Endodermal cell (in vitro differentiated cells): ENCODE measurements at places on chromosomes 2 and 18.

- peak; percentile 96 for DNase-seq
Observed at GRCh38 chr2:119702918-119703401, 24.0 kb downstream of the TMEM177 start.

GRCh38 chr18:59268721-59269562 is 4.3 kb downstream of the RAX start:
- DNase-seq, result peak; percentile 94

GRCh38 chr18:22346401-22346952 is 71.2 kb downstream of the CTAGE1 start:
- no peak for DNase-seq

GRCh38 chr2:240123821-240124650 is 12.1 kb downstream of the COPS9 start:
- DNase-seq, result peak; percentile 41

- no peak for DNase-seq
Observed at GRCh38 chr2:212328136-212328535, 210.5 kb downstream of the ERBB4 start.

DNA sequence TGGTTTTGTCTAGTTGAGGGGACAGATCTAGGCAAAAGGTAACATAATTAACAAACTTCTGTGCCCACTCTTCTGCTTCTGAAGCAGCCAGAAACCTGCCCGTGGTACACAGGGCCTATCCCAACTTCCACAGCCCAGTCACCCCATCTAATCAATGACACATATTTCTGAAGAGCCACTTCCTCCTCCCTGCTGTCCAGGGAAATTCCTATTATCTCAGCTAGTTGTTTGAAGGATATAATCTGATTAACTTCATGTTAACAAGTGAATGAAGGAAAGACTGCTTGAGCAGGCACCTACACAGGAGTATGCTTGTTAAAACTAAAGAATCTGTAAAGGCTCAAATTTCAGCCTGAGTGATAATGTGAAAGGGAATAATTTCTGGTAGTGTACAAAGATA is 61.4 kb downstream of the CCDC148 start:
- DNase-seq, result no peak

DNA sequence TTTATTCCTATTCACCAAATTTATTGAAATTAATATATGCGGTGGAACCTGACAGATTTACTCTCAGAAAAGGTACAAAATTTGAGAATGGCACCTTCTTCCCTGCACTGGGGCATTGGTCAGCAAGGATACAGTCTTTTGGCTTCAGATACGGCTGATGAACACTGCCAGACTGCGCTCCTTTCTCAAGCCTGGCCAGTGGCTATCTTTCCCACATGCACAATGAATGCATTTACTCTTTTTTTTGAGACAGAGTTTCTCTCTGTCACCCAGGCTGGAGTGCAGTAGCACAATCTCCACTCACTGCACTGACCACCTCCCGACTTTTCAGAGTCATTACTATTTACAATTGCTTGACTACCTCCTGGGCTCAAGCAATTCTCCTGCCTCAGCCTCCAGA is 61.6 kb downstream of the MOB4 start:
- DNase-seq, result no peak

- DNase-seq, result no peak
Observed at GRCh38 chr2:27375513-27376099, 4.9 kb downstream of the ZNF513 start.

- no peak for DNase-seq
Observed at GRCh38 chr2:64593035-64593655, 60.6 kb downstream of the SERTAD2 start.

DNA sequence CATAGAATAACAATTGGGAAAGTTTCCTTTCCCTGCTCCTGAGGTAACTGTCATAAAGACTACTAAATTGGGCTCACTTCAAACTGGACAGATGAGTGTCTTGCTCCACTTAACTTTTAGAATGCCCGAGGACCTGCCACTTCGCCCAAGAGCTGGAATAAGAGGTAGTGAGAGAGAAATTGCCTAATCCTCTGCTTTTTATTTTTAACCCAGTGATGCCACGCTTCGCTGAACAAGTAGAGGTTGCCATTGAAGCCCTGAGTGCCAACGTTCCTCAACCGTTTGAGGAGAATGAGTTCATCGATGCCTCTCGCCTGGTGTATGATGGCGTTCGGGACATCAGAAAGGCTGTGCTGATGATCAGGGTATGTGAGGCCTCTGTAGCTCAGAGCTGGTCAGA is 269.4 kb upstream of the LRRTM1 start:
- no peak for DNase-seq

GRCh38 chr2:197137231-197137630 is 173.3 kb downstream of the ANKRD44 start:
- DNase-seq, result no peak

DNA sequence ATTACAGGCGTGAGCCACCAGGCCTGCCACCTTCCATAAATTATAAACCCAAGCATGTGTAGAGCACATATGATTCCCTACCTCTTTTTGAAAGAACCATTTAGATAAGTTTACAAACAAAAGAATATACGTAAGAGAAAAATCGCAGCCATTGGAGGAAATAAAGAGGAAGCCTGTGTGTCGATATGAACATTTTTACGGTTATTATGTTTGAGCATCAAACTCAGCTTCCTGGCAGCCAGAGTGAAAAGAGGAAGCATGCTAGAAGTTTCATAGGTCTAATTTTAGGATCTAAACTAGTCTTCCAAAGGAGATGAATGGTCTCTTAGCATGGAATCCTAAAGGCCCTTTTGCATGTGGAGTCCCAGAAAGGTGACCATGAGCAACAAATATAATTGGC is 104.3 kb downstream of the PLB1 start:
- DNase-seq, result no peak

GRCh38 chr2:72778410-72778809 is 47.4 kb downstream of the EXOC6B start:
- DNase-seq, result no peak

GRCh38 chr2:70981866-70982810 is 3.7 kb downstream of the ANKRD53 start:
- peak; percentile 35 for DNase-seq

DNA sequence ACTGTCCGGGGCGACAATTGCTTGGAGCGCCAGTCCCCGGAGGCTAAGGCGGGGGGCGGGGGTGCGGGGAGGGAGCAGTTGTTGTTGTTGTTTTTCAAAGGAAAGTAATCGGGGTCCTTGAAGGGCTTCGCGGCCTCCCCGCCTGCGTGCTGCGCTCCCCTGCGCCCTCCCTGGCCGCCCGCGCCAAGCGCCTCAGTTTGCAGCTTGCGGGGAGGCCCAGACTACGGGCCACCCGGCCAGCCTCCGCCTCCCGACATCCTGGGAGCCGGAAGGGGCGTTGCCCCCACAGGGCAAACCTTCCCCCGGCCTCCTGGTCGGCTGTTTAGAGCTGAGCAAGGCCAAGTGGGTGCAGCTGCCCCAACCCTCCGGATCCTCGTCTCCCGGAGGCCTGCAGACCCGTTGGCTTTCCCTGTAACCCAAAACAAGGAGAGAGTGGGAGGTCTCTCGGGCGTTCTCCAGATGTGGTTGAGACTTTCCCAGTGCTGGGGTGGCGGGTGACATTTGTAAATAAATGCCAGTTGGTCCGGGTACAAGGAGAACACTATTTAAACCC is 3.7 kb upstream of the SIX3 start:
- peak; percentile 91 for DNase-seq

- DNase-seq, result no peak
Observed at GRCh38 chr2:66489436-66489835, 54.5 kb downstream of the MEIS1 start.

DNA sequence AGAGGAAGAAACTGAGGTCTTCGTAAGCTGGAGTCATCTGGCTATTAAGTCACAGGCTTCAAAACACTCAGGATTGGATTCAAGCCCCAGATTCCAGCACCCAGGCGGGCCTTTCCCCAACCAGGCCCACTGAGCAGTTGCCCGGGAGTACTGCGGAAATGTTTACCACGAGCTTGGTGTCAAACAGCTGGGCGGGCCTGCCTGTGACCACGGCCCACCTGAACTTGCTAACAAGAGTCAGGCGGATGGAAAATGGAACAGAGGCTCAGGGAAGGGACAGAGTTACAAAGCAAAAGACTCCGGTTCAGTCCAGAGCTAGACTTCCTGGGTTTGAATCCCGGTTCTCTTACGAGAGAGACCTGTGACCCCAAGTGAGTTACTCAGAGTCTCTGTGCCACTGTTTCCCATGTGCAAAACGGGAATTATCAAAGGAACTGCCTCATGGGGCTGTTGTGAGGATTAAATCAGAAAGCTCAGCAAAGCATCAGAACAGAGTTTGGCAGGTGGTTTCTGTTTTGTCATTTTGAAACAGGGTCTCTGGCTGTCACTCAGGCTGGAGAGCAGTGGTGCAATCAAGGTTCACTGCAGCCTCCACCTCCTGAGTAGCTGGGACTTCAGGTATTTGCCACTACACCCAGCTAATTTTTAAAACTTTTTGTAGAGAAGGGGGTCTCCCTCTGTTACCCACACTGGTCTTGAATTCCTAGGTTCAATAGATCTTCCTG is 49.0 kb upstream of the TFCP2L1 start:
- DNase-seq, result peak; percentile 44

DNA sequence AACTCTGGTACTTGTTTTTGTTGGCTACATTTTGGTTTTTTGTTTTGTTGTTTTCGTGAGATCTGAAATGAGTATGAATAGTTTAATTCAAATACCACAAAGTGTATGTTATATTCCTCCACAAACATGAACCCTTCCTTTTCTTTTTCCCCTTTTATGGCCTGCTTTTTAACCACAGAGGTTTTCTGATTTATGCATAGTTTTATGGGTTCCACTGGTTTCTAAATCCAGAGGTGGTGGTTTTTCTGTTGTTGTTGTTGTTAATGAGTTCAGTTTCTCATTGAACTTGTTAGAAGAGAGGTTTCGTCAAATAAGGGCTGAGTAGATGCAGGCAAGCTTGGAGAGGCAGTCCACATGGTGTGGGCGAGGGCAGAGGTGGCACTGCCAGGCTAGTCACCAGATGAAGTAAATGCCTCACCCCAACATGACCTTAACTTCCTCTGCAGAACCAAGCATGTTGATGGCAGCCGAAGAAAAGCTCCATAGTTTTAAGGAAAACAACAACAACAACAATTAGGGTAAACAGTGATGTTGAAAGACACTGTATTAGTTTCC is 72.5 kb downstream of the RIF1 start:
- no peak for DNase-seq
